ENCODE measurements at places on chromosomes 11 and 22. TPM values are rescaled to one million over a fixed set of nuclear protein-coding genes. Genes with fewer than 3 reads are reported as not detected.
A peak's percentile ranks its signal among the peaks of the same experiment; 100 is the strongest.

The SCUBE1 gene
- 2.2 TPM for polyA plus RNA-seq

The BRSK2 gene
- 15.1 TPM for polyA plus RNA-seq

The CSRP3 gene
- polyA plus RNA-seq, result 0.41 TPM

GRCh38 chr11:117932426-117932825, 3.2 kb upstream of the TMPRSS13 start:
- H3K27ac ChIP-seq, result no peak overlapping the region
- no peak for DNase-seq
- H3K4me1 ChIP-seq, result peaks cover 7% of the 10 kb centered on the region
- H3K36me3 ChIP-seq, result no peaks in the 10 kb centered on the region
- no peak overlapping the region for H3K4me3 ChIP-seq

- DNase-seq, result no peak
- H3K4me3 ChIP-seq, result no peak overlapping the region
- H3K4me1 ChIP-seq, result no peaks in the 10 kb centered on the region
- no peaks in the 10 kb centered on the region for H3K36me3 ChIP-seq
- no peaks in the 10 kb centered on the region for H3K27me3 ChIP-seq
- no peak overlapping the region for H3K27ac ChIP-seq
These were observed 134.6 kb upstream of the RCN1 start for GRCh38 chr11:31956310-31956709.

- H3K27me3 ChIP-seq, result no peaks in the 10 kb centered on the region
- H3K36me3 ChIP-seq, result no peaks in the 10 kb centered on the region
- no peaks in the 10 kb centered on the region for H3K4me1 ChIP-seq
- H3K27ac ChIP-seq, result no peak overlapping the region
These were observed 367.4 kb upstream of the FAT3 start for GRCh38 chr11:91857179-91857578.

DNA sequence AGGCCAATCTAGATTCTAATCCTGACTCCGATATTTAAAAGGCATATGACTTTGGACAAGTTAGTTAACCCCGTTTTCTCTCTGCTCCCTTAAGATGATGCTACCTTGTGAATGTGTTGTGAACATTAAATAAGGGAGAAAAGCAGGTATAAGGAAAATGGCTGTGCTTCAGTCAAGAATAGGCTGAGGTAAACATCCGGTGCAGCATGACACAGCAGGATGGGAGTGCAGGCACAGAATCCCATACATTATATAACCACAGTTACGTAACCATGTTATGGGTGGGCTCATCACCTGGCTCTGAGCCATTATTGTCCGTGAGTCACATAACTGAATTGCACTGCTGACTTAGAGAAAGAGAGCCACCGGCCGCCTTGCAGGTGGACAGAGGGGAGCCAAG, 382.2 kb upstream of the ANO5 start:
- no peak overlapping the region for H3K4me3 ChIP-seq
- H3K27me3 ChIP-seq, result no peaks in the 10 kb centered on the region
- DNase-seq, result no peak

- no peak overlapping the region for H3K4me3 ChIP-seq
- H3K4me1 ChIP-seq, result no peaks in the 10 kb centered on the region
- no peak for DNase-seq
- H3K36me3 ChIP-seq, result no peaks in the 10 kb centered on the region
- no peaks in the 10 kb centered on the region for H3K27me3 ChIP-seq
These were observed 870.2 kb downstream of the BRD1 start for GRCh38 chr22:48957311-48957986.

DNA sequence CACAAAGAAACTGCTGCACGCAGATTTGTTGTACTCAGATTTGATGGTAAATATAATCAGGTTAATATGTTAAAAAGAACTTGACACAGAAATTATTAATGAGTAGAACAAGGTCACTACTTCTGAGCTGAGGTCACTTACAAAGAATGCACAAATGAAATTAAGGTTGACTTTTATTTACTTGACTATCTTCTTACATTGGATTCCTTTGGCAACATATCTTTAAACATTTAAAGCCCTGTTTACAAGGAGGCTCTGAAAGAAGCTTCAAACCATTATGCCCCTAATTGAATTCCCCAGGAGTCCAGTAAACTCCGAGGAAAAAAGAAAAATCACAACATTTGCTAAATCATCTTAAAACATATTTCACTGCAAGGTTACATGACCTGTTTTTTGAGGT, 245.5 kb downstream of the SOX6 start:
- H3K4me3 ChIP-seq, result no peak overlapping the region
- H3K36me3 ChIP-seq, result no peaks in the 10 kb centered on the region
- H3K27me3 ChIP-seq, result no peaks in the 10 kb centered on the region
- DNase-seq, result no peak

- no peak for DNase-seq
- H3K27me3 ChIP-seq, result no peaks in the 10 kb centered on the region
- no peak overlapping the region for H3K4me3 ChIP-seq
These were observed 554.6 kb upstream of the ANO3 start for GRCh38 chr11:25777343-25777742.

DNA sequence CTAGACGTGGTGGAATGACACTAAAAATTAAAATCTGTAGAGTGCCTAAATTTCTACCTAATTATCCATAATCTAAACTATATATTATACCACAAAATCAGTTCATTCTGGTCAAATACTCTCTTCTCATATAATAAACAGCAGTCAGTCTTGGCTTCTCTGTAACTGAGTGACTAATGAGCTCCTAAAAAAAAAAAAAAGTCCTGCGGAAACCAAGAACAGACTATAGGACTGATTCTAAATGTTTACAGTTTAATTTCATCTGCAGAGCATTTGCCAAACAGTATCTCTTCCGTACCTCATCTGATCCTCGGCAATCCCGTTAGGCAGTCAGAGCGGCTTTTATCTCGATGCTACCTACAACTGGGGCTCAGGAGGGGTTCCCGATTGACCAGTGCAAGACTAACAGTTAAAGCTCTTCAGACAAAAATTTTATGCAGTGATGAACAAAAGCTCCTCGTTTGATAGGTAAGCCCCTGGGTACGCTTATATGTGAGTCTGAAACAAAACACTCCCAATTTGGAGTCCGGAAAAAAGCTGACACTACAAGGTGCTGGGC, 686 bp downstream of the KIF18A start:
- H3K36me3 ChIP-seq, result no peaks in the 10 kb centered on the region
- H3K4me3 ChIP-seq, result peak overlapping the region; percentile 54
- H3K4me1 ChIP-seq, result peaks cover 21% of the 10 kb centered on the region
- H3K27ac ChIP-seq, result peak overlapping the region; percentile 73
- DNase-seq, result no peak
- H3K27me3 ChIP-seq, result no peaks in the 10 kb centered on the region

DNA sequence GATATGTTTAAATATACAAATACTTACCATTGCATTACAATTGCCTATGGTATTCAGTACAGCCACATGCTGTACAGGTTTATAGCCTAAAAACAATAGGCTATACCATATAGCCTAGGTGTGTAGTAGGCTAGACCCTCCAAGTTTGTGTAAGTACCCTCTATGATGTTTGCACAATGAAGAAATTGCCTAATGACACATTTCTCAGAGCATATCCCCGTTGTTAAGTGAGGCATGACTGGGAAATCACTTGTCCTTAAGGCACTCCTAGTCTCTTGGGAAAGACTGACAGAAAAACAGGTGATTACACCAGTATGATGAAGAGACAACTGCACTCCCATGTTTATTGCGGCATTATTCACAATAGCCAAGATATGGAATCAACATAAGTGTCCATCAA, 187.2 kb downstream of the SPON1 start:
- H3K36me3 ChIP-seq, result no peaks in the 10 kb centered on the region
- H3K4me3 ChIP-seq, result no peak overlapping the region
- H3K27me3 ChIP-seq, result no peaks in the 10 kb centered on the region
- H3K4me1 ChIP-seq, result no peaks in the 10 kb centered on the region
- DNase-seq, result no peak

DNA sequence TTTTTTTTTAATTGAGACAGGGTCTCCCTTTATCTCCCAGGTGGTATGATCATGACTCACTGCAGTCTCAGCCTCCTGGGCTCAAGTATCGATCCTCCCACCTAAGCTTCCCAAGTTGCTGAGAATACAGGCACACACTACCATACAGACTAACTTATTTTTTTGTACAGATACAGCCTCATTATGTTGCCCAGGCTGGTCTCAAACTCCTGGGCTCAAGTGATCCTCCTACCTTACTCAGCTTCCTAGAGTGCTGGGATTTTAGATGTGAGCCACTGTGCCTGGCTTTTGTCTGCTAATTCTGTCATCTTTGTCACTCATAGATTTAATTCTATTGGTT, 43.5 kb downstream of the CBL start:
- no peak overlapping the region for H3K4me3 ChIP-seq
- H3K4me1 ChIP-seq, result no peaks in the 10 kb centered on the region
- no peaks in the 10 kb centered on the region for H3K36me3 ChIP-seq
- no peak overlapping the region for H3K27ac ChIP-seq

Measured in hepatocyte (in vitro differentiated cells).